ENCODE measurements at places on chromosomes 1 and 21. TPM values are rescaled to one million over a fixed set of nuclear protein-coding genes. Genes with fewer than 3 reads are reported as not detected.

DNA sequence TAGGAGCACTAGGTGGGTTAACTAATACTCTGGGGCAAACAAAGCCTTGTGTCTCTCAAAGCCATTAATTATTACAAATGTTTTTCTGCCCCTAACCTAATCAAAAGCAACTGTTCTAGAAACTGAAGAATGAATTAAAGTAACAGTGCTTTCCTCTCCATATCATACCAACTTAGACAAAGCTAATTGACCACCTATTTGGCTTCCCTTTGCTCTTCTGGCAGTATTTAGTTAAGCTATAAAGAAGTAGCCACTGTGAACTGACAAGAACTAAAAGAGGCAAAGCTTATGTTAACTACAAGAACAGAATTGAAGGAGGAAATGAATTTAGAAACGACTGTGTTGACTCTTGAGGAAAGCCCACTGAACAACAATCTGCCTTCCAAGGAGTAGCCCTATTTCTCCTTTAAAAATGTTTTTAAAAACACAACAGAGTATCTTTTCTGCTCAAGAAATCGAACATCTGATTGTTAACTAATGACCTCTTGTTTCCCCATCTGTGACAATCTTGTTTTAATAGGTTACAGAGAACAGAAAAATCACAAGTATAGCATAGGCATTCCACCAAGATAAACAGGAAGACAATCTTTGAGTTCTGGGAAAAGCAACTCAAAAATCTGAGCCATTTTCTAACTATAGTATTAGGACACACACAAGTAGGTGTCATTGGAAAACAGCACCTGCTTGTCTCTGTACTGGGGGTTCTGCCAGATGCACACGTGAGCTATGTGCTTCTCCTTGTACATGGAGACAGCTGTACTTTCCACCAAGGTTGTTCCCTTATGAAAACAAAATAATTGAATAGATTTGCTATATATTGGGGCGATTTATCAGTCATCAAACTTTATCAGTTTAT lies 3.1 kb upstream of the EGLN1 start:
- DNase-seq: no peak

GRCh38 chr1:114342376-114342775 lies 168.6 kb downstream of the TRIM33 start:
- peak; percentile 20 for DNase-seq

GRCh38 chr1:154755858-154756730 lies 114.0 kb downstream of the KCNN3 start:
- DNase-seq: peak; percentile 66

Gene ADAMTS4
- total RNA-seq: not detected

DNA sequence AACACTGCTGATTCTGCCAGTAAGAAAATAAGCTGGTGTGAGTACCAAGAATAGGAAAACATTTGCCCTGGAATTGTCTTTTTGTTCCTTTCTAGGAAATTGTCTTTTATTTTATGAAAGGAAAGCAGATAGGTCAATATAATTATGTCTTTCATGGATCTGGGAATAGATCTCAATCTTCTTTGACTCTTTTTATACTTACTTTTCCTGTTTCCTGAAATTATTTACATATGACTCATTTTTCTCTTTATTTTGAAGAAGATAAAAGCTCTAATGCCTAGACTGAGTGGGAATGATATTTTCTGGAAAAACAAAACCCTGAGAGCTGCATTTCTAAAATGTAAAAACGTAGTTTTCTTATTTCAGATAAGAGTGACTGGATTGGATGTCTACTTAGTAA lies 100.1 kb downstream of the MAN1A2 start:
- DNase-seq: no peak

Gene ZNF648
- 0.10 TPM for total RNA-seq

Gene TLCD4
- total RNA-seq: 1.5 TPM

Measured in HT1080 (cell line).